ENCODE measurements at places on chromosomes 16 and 17.
A peak's percentile ranks its signal among the peaks of the same experiment; 100 is the strongest.

DNA sequence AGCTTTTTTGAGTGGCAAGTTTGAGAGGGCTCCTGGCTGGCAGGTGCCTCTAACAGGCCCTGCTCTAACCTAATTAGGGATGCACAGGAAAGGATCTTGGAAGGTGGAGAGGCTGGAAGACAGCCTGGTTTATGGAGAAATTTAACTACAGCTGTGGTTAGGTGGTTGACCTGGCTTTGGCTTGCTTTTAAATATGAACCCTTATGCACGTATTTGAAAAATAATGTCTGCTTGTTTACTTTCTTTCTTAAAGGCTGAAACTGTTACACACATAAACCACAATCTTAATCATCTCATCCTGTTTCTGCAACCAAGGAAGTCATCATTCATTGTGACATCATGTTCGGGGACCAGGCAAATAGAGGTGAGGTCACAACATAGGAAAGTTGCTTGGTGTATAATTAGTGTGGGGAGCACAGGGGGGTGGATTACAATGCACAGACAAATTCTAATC is 23.1 kb upstream of the DHRS13 start:
- DNase-seq = peak; percentile 39

- no peak for DNase-seq
These were observed 169.1 kb upstream of the NLRP1 start for GRCh38 chr17:5753421-5753820.

DNA sequence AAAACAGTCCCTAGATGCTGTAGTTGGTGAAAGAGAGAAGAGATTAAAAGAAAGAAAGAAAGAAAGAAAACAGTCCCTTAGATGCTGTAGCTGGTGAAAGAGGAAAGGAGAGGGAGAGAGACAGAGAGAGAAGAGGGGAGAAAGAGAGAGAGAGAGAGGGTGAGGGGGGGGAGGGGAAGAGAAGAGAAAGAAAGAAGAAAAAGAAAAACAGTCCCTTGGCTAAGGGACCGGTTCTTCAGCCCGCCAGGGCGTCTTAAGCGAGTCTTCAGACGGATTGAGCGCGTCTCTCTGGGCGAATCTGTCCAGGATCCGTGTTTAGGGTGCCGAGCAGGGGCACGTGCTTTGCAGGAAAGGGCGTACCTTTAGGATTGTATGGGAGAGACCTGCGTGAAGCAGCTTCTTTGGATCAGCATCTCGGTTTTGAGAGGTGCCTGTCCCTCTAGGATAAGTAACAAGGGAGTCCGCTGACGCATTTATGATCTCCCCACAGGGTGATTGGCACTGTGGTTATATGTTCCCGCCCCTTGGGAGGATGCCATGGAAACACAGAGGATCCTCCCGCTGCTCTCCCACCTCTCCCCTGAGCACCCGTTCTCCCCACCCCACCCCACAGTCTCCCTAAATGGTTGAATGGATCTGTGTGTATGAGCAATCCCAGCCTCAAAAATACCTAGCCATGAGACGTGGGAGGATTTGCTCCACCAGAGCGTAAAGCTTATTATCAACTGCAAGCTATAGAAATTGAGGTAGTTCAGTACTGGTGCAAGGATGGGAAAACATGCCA is 16.7 kb downstream of the GNGT2 start:
- DNase-seq = no peak

DNA sequence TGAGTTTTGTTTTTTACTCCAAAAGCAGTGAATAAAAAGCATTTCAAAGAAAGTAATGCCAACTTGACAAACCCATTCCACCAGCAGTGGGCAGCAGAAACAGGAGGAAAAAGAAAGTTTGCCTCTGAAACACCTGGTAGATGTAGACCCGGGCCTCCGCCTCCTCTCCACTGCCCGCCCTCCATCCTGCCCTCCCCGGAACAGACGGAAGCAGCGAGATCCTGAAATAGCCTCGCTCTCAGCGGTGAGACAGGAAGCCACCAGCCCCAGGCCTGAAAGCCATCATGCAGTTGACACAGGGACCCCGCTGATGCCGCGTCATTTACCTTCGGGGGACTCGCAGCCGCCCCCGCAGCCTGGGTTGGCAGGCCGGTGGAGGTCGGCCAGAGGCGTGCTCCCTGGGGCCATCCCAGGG is 67.8 kb downstream of the C16orf78 start:
- DNase-seq = no peak

DNA sequence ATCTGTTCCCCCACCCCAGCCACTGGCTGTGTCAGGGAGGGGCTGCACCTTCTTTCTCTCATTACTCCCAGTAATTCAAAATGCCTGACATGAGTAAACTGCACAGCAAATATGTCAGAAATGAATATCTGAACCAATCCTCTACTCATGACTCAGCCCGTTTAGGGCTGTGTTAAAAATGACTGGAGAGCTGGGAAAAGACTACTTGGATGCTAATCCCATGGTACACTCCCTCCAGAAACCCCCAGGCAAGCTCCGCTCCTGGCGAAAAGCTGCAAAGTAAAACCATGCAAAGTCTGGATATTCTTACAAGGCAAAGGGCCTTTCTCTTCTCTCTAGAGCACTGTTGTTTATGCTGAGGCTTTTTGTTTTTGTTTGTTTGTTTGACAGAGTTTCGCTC is 448.1 kb upstream of the DYNLRB2 start:
- DNase-seq = no peak

DNA sequence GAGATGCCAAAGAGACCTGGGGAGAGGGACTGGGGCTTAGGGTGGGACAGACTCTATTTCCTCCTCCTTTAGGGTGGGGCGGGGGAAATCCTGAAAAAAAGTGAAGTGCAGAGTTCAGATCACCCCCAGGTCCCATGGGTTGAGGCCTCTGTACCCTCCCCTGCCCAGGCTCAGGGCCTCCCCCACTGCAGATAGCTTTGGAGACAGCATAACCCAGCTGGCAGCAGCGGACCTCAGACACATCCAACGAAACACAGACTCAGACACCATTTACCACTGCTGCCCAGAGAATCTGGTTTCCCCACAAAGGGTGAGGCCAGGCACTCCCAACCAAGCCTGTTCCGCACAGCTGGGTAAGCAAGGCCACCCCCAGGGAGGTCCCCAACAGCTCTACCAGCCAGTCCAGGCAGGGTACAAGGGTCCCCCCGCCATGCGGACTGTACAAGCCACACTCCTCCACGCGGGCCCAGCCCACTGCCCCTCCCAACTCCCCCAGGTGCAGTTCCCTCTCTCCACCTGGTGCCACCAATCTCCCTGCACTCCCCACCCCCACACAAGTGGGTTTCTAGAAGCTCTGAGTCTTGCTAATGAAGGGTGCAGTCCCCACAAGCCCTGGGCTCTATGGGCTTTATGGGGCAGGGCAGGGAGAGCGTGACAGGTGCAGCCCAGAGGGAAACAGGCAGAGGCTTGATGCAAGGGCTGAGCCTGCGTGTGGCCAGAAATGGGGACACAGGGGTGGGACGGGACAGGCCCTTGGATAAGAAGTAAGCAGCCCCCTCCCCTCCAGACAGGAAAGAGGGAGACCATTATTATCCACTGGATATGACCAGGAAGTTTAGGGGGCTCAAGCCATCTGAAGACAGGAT is 8.9 kb downstream of the RHBDF2 start:
- DNase-seq = no peak

DNA sequence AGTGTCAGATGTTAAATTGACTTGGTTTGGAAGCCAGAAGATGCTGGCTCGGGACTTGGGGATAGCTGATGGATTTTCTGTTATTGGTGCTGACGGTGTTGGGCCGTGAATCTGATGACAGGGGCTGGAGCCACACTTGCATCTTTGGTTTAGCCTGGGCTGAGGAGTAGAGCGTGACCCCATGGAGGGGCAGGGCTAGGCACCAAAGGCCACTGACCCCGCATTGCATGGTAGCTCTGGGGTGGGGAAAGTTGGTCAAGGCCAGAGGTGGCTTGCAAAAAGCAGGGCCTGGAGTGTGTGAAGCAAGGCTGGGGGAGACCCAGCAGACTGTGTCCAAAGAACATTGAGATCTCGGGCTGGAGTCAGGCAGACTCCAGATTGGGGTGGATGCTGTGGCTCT is 25.3 kb downstream of the WSCD1 start:
- no peak for DNase-seq

DNA sequence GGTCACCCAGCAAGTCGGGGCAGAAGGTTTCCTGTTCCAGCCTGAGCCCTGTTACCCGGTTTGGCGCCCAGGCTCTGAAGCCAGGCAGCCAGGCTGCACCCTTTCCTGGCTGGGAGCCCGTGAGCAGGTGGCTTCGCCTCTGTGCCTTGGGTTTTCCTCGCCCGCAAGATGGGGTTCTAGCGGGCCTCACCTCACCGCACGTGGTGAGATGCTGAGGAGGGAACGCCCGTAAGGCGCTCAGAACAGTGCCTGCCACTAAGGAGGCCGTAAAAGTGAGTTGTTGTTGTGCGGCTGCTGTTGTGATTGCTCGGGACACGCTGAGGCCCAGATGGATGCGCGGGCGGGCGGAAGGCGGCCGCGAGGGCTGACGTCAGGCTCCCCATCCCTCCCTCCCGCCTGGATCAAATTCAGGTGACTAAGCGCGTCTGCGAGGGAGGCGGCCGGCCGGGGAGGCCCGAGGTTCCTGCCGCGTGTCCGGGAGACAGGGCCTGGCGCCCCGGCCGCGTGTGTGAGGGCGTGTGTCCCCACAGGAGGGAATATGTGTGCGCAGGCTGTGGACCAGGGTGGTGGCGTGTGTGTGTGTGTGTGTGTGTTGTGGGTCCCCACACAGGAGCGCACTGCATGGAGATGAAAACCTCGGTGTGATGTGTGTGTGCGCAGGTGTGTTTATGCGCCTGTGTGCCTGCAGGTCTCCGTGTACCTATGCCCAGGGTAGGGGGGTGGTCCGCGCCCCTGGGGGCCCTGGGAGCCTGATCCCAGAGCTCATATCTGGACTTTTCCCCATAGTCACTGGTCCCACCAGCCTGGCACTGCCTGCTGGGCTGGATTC is 4.3 kb downstream of the CAMKK1 start:
- DNase-seq = peak; percentile 96

GRCh38 chr16:73572135-73572828 is 524.4 kb upstream of the ZFHX3 start:
- DNase-seq = peak; percentile 16

GRCh38 chr17:72457712-72458111 is 336.9 kb downstream of the SOX9 start:
- no peak for DNase-seq

- DNase-seq = no peak
These were observed 174.1 kb downstream of the NTN1 start for GRCh38 chr17:9195411-9195810.

- peak; percentile 52 for DNase-seq
These were observed 631 bp downstream of the SP6 start for GRCh38 chr17:47850373-47850691.

DNA sequence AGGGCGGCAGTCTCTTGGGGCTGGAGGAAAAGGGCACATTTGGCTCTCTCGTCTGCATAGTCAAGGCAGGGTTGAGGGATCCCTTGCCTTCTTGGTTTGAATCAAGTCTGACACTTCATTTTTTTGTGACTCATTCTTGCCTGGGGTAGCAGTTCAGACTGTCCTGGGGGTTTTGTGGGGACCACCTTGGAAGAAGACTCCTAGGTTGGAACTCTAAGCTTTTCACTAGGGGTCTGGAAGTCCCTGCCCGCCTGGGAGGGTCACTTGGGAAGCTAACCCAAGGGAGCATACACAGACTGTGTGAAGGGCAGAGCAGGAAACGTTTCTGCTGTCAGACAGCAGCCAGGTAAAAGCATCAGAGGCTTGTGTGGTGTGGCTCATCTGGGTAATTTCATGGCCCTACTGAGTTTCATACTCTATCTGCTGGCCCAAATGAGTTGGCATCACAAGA is 11.3 kb downstream of the YPEL2 start:
- no peak for DNase-seq

GRCh38 chr16:5922686-5923085 is 825.1 kb upstream of the EEF2KMT start:
- no peak for DNase-seq

DNA sequence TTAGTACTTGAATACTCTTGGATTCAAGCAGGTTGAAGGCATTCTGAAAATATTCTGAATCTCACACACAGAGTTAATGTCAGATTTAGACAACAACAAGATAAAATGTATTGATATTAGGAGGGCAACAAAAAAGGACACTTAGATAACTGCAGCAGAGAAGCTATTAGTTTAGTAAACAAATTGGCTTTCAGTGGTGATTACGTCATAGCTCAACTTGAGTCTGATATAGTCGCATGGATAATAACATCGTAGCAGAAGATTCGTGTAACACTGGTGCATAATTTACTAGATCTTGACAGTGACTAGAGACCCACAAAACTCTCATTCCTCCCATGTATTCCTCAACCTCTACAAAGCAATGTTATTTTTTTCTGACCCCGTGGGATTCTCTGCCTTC is 268.3 kb downstream of the KCNJ2 start:
- no peak for DNase-seq

DNA sequence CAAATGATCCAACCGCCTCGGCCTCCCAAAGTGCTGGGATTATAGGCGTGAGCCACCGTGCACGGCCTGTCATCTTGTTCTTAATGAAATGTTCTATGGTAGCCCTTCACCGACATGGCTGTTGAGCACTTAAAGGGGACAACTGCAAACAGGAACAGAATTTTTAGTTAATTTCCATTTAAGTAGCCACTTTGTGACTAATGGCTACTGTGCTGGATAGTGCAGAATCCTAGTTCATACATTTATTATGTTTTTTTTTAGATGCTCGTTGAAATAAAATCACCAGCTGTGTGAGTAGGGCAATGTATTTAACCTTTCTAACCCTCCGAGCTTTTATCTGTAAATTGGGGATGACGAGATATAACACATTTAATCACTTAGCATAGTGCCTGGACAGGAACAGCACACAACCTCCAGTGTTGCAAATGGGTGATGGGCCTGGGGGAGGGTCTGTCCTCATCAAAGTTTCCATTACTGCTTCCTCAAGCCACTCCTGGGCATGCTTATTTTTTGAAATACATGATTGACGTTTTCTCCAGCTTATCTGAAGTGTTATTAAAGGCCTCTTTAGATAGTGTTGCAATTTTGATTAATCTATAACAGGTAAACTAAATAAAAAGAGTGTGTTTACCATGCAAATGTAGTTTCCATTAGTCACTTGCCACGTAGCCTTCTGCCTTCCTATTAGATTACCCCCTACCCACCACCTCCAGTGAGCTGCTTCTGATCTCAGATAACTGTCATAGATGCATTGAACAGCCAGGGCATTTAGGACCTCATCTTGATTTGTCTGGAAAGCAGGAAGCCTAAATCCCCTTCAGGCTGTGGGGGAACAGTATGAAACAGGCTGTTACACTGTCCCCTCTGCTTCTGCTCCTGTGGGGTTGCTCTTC is 42.5 kb upstream of the TANC2 start:
- DNase-seq = no peak

DNA sequence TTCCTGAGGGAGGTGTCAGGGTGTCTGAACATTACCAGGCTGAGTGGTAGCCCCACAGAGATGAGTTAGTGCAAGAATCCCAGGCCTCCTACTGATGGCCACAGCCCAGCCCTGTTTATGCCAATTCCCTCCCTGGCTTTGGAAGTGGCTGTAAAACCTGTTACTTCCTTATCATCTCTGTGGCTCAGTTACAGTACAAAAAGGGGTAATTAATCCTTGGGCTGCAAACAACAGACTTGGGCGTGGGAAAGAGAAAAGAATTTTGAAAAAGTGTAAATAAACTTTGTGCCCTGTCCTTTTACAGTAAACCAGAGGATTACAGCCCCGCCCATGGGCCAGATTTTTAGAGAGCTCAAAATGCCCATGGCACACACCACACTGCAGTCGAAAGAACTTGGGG is 73.1 kb upstream of the AXIN2 start:
- DNase-seq = no peak

- DNase-seq = peak; percentile 68
These were observed 802 bp downstream of the CYLD start for GRCh38 chr16:50742576-50743200.
